ENCODE measurements at places on chromosomes 1 and 21.

- no peak for DNase-seq
Measured at GRCh38 chr1:232596666-232597303, 33.1 kb downstream of the SIPA1L2 start.

GRCh38 chr1:229410692-229411433, 23.0 kb downstream of the ACTA1 start:
- DNase-seq: no peak

- DNase-seq: no peak
Measured at GRCh38 chr1:214801191-214801590, 198.2 kb downstream of the CENPF start.

DNA sequence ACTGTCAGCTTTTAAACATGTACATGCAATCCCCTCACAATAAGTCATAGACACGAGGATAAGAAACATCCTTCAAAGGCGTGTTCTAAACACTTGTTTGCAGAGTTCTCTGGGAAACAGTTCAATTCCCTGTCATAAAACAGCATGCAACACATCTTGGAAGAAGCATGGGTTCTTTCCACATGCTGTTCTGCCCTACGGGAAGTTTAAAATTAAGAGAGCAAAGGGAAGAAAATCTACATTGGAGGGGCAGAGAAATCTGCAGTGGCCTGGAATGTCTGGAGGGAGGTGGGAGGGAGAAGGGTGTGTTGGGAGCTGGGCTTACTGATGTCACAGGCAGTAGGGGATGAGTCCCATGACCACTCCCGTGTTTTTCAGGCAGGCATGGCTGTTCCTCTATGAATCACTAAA, 98.3 kb upstream of the SLC2A1 start:
- no peak for DNase-seq

- DNase-seq: no peak
Measured at GRCh38 chr1:113416496-113416895, 26.2 kb downstream of the MAGI3 start.

- no peak for DNase-seq
Measured at GRCh38 chr1:156390469-156391365, 21.7 kb downstream of the RHBG start.
